ENCODE measurements at places on chromosomes 12 and 14.

- no peak for DNase-seq
These were observed 162.3 kb downstream of the GRIP1 start for GRCh38 chr12:66516561-66516960.

DNA sequence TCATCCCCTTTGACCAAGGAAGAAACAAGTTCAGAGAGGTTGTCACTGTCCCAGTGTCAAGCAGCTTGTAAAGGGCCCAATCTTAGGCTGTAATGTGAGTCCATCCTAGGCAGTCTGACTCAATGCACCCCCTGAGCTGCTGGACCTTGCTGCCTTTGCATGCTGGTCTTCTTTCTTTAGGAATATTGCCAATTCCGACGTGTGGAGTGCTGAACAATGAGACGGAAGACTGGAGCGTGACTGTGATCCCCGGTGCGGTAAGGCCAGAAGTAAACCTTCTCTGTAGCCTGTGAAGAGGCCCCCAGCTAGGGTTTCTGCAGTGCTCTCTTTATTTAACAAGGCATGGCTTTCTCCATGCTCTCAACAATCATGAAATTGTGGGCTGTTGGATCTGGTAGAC lies 963 bp downstream of the TCTN2 start:
- DNase-seq = no peak

DNA sequence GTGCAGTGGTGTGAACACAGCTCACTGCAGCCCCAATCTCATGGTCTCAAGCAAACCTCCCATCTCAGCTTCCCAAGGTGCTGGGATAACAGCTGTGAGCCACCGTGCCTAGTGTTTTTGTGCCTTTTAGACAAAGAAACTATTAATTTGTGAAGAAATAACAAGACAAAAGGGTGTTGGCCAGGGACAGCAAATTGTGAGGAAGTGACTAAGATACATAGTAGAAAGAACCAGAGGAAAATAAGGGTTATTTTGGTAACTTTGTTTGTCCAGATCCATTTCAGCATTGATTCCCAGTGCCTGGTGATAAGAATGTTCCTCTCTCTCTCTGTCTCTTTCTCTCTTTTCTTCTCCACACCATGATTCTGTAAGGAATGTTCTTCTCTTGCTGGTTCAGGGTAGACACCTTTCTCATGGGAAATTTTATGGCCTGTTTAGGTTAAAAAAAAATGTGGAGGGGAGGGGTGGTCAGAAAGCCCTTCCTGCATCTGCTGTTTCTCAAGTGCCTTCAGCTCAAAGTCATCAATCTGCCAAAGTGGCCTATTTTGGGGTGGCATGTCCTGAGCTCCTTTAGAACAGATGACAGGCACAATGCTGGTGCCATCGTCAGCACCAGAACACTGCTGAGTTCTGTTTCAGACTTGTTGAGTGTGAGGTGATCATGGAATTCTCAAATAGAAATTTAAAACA lies 184.4 kb upstream of the EEA1 start:
- no peak for DNase-seq

- DNase-seq = no peak
These were observed 40.3 kb downstream of the CFAP251 start for GRCh38 chr12:121958541-121959240.

DNA sequence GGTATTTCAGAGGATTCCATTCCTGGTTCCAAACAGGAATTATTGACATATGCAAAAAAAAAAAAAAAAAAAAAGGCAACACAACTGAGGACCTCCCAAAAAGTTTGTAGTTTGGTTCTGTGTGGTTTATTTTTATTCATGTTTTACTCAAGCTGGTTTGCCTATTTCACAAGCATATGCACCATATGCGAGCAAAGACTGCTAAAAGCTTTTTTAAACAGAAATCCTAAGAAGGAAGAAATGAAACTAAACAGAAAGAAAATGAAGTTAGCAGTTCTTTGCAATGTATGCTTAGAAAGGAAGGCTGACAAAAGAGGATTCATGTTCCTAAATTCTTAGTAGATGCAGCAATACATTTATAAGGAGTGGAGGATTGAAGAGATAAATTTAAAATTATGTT lies 487.6 kb upstream of the FLRT2 start:
- DNase-seq = no peak

- no peak for DNase-seq
These were observed 433.9 kb downstream of the EGLN3 start for GRCh38 chr14:33516898-33517436.

- DNase-seq = no peak
These were observed 19.9 kb downstream of the RIC8B start for GRCh38 chr12:106794369-106794768.
